ENCODE measurements at places on chromosomes 3 and 15.

GRCh38 chr15:44215594-44215993 is 20.5 kb upstream of the FRMD5 start:
- H3K4me3 ChIP-seq: no peak overlapping the region
- no peaks in the 10 kb centered on the region for H3K4me1 ChIP-seq
- H3K27me3 ChIP-seq: peaks cover 8% of the 10 kb centered on the region
- no peaks in the 10 kb centered on the region for H3K36me3 ChIP-seq
- DNase-seq: no peak

- no peaks in the 10 kb centered on the region for H3K27me3 ChIP-seq
- peak overlapping the region; percentile 94 for H3K27ac ChIP-seq
- no peak for DNase-seq
- H3K4me3 ChIP-seq: no peak overlapping the region
- H3K36me3 ChIP-seq: peaks cover 14% of the 10 kb centered on the region
Observed at GRCh38 chr3:39144748-39145380, 8.5 kb downstream of the CSRNP1 start.

DNA sequence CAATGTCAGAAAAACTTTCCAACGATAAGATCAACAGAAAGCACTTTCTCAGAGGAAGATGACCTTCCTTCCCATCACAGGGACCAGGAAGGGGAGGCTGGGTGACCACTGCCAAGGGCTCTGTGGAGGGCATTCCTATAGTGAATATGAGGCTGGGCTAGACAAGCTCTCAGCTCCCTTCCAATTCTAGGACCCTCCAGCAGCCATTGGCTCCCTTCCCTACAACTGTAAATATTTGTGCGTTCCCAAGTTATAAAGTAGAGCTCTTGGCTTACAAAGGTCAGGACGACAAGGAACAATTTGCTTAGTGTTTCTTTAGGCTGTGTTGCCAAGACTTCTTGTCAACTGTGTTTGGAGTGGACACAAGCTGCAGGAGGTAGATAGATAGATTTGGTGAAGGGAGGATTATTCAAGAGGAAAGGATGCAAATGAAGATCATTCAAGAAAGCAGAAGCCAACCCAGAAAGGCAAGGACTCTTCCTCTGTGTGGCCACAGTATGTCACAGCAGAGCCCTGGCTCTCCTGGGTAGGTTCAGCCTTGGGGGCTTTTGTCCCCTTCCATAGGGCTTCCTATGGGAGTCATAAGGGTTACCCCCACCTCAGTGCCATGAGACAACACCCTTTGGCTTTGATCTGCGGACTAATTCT is 223.6 kb upstream of the TLE3 start:
- H3K27me3 ChIP-seq: no peaks in the 10 kb centered on the region
- no peak overlapping the region for H3K4me3 ChIP-seq
- H3K4me1 ChIP-seq: peaks cover 16% of the 10 kb centered on the region
- no peaks in the 10 kb centered on the region for H3K36me3 ChIP-seq
- H3K27ac ChIP-seq: peak overlapping the region; percentile 8

GRCh38 chr15:98039596-98039995 is 79.1 kb downstream of the ARRDC4 start:
- H3K27me3 ChIP-seq: no peaks in the 10 kb centered on the region
- H3K4me1 ChIP-seq: no peaks in the 10 kb centered on the region
- no peaks in the 10 kb centered on the region for H3K36me3 ChIP-seq
- no peak for DNase-seq

DNA sequence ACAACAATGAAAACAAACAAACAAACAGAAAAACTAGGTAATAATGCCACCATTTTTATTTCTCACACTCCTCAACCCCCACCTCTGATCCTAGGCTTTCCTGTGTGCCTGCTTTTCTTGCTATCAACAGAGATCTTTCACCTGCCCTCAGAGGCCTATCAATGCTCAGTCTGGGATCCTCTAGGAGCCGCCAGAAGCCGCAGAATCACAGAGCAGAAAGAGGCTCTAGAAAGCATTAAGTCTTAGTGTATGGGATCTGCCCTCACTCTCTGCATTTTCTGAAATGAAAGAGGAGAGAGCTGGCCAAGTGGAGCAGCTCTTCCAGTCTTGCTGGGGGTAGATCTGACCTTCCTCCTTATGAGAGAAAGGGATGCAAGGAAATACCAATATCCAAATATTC is 306.8 kb downstream of the TUSC7 start:
- no peaks in the 10 kb centered on the region for H3K4me1 ChIP-seq
- no peak overlapping the region for H3K27ac ChIP-seq
- H3K4me3 ChIP-seq: no peak overlapping the region
- no peak for DNase-seq
- no peaks in the 10 kb centered on the region for H3K36me3 ChIP-seq
